NCI-H69 (cell line): ENCODE measurements at places on chromosomes 5 and 9.
A peak's percentile ranks its signal among the peaks of the same experiment; 100 is the strongest.

- no peak for DNase-seq
Measured at GRCh38 chr5:329121-329735, 7.7 kb downstream of the AHRR start.

DNA sequence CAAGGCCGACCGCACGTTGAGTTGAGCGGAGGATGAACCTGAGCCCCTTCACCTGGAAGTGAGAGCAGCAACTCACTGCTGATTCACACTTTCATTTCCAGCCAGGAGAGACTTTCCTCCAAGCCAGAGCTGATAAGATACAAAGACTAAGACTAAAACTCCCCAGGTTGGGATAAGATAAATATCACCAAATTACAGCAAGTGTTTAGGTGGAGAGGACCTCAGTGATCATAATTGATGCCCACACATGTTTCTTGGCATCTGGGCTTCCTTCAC lies 6.4 kb upstream of the NKD2 start:
- no peak for DNase-seq

DNA sequence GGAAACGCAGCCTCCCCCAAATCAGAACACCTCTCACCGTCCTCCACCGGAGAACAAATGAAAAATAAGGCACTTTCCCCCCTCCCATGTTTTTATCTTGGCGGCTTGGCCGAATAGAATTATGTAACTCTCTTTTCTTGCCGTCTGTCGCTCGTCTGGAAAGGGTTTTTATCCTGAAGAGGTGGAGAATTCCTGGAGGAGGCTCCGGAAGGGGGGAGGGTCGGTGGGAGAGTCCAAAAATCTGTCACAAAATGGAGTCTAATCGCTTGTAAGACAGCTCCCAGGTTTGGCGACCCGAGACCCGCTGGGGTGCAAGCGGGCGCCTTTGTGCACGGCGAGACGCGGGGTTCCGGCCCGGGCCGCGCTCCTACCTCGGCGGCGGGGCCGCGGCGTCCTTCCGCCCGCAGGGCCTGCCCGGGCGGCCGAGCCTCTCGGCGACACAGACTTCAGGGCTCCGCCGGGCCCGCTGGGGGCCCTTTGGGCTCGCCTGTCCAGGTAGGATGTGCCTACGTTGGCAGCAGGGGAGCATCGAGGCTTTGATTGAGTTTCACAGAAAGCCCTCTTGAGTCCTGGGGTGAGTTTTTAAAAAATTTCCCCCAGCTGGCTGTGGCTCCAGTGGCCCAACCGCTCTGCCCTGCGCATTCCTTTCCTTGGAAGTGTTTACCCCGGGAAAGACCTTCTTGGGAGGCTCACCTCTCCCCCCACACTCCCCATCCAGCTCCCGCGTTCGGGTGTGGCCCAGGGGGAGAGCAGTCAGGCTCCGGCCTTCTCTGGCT lies 5.0 kb downstream of the LMX1B start:
- DNase-seq = no peak

DNA sequence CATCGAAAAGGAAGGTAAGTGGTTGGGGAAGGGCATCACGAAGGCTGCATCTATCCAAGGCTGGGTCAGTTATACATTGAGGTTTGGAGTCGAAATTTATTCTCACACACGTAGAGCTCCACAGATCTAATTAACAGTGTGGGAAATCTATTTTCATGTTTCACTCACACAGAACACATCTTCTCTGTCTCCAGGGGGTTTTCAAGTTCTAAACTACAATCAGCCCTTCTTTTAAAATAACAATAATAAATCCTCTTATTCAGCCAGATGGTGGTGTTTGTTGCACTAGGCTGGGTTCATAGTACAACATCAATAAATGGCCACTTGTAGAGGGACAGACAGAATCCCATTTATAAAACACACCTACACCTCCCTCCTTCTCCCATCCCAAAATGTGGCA lies 174.5 kb upstream of the KLF9 start:
- no peak for DNase-seq

GRCh38 chr5:66234241-66234640 lies 90.1 kb downstream of the SREK1 start:
- no peak for DNase-seq

DNA sequence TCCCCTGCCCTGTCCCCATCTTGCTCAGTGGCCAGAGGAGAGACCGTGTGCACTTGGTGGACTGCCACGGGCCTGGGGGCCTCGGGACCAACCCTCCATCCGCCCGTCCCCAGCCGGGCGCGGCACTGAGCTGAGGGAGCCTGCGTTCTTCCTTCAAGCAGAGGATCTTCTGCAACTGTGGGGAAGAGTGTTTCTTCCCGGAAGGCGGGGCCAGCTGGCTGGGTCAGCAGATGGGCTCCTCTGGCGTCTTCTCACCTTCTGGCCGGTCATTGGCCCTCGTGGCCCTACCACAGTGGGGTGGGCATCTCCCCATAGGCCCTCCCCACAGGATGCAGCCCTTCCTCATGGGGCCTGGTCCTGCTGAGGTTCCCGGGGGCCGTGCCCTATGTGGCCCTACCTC lies 17.4 kb downstream of the RXRA start:
- no peak for DNase-seq

DNA sequence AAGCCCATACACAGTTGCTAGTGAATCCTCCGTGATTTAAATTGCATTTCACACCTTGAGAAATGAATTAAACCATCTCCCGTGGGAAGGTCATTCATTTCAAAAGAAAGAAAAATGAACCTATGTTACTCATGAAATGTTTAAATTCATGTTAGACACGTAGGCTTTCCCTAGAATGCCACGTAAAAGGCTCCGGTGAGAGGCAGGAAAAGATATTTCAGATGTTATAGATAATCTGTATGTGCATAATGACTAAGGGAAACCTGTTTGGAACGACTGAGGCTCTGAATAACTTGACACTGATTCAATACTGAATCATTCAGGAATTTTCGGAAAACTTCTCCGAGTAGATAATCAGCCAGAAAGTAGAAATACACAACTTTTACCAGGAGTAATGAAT lies 134.3 kb upstream of the ICE1 start:
- DNase-seq = no peak

- DNase-seq = no peak
Measured at GRCh38 chr5:135444881-135445280, 2.3 kb downstream of the DCANP1 start.

DNA sequence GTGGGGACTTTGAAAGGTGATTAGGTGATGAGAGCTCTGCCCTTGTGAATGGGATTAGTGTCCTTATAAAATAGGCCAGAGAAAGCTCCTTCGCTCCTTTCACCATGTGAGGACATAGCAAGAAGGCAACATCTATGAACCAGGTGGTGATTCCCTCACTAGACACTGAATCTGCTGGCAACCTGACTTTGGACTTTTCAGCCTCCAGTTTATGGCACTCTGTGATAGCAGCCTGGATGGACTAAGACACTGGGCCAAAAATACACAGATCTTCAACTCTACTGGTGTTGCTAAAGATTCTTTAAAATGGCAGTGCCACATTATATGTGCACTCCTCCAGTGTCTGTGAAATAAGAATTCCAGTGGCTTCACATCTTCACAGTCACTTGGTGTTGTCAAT lies 41.2 kb upstream of the COL15A1 start:
- DNase-seq = no peak

- DNase-seq = no peak
Measured at GRCh38 chr9:5269249-5269715, 35.2 kb downstream of the RLN2 start.

DNA sequence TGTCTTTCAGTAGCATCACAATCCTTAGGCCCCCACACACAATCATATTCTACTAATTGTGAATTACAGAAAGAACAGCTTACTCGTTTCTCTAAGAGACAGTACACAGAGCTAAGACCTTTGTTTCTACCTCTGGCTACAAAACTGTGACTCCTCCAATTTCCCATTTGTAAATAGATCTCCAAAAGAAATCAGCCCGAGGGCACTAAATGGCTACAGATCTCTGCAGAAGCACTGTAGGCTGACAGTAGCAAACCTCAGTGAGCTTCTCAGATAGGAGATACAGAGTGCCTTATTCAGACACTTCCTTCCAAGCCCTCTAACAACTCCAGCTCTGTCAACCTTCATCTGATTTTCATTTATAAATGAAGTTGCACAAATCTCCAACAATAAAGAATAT lies 51.0 kb downstream of the EFNA5 start:
- peak; percentile 97 for DNase-seq

GRCh38 chr5:6674886-6675285 lies 38.3 kb upstream of the TENT4A start:
- no peak for DNase-seq

- no peak for DNase-seq
Measured at GRCh38 chr5:133370036-133370831, 242.1 kb downstream of the FSTL4 start.

- DNase-seq = no peak
Measured at GRCh38 chr5:58930520-58930919, 347.6 kb downstream of the RAB3C start.

GRCh38 chr5:158126442-158127405 lies 267.8 kb upstream of the CLINT1 start:
- DNase-seq = peak; percentile 93

- DNase-seq = no peak
Measured at GRCh38 chr5:61808091-61808490, 476.0 kb downstream of the ZSWIM6 start.

DNA sequence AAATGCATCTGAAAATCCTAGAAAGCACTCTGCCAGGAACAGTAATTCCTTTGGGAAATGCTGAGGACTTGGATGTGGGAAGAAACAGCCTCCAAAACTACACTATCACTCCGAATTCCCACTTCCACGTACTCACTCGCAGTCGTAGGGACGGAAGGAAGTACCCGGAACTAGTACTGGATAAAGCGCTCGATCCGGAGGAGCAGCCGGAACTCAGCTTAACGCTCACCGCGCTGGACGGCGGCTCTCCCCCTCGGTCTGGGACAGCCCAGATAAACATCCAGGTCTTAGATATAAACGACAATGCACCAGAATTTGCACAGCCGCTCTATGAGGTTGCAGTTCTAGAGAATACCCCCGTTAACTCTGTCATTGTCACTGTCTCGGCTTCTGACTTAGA lies 786 bp downstream of the PCDHB3 start:
- no peak for DNase-seq

DNA sequence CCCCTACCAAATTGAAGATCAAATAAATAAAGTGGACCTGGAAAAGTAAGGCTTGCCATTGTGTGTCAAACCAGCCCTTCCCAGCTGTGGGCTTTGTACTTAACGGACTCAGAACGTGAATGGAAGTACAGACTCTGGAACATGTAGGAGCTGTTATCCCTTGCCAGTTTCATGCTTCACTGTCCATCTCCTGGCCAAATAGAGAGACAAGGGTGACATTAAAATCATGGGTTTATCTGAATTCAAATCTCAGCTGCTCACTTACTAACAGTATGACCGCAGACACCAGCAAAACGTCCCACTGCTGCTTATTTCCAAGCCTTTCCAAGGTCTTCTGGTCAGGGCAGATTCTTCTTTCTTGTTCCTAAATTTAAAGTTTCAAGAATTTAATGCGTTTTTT lies 52.2 kb downstream of the EXOSC2 start:
- peak; percentile 27 for DNase-seq

DNA sequence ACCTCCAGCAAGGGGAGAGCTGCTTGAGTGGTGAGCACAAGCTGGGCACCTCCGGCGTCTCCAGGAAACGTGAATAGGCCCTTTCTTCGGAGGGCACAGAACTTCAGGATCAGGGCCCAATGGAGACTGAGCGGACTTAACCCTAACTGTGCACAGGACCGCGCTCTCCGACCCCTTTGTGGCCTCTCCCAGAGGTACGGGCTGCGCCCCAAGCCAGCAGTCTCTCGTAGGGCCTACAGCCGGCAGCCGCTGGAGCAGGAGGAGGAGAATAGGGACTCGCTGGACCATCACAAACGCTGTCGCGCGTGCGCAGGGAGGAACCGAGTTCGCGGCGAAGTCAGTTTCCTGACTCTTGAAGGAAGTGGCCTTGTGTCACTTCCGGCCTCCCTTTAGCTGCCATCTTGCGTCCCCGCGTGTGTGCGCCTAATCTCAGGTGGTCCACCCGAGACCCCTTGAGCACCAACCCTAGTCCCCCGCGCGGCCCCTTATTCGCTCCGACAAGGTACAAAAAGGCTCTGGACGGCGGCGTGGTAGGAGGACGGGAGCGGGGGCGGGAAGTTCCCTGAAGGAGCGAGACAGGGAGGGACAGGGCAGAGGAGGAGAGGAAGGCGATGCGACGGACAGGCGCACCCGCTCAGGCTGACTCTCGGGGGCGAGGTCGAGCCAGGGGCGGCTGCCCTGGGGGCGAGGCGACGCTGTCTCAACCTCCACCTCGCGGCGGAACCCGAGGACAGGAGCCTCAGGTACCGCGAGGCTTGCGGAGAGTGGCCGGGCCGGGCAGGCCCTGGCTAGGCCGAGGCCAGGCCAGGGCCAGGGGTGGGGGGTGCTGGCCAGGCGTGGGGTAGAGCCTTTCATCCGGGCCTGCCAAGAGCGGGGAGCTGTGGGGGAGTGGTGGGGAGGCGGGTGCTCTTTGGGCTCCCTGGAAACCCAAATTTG lies at the start of gene BTF3:
TSS of gene BTF3 (plus strand) at position 386 of the 936 bp plus-strand sequence. CDS start at position 612, 226 bp downstream.
- peak; percentile 98 for DNase-seq

DNA sequence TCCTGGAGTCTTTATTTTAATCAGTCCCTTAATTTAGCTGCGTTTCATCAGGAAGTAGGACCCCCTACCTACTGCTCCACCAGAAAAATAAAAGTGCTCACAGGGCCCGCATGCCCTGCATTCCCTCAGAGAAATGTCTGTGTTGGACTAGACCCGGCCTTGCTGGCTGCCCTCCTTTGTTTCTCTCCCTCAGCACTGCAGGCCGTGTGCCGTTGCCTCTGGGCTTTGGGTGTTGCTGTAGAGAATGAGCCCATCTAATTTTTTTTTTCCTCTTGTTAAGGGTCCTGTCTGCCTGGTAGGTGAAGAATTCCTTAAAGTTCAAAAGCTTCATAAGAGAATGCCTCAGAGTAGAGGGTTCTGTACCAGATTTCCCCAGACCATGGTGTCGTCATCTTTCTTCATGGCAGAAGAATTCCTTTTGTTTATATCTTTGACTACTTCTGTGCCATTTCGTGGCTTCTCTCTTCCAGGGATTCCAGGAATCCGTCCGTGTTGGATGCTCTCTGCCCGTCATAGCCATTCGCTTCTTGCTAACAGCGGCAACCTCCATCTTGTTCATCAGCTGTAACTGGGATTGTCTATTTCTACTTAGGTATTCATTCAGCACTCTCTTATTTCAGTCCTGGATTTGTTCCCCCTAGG lies 49.8 kb upstream of the ANGPTL2 start:
- no peak for DNase-seq

GRCh38 chr9:115520646-115521045 lies 402.7 kb upstream of the TNC start:
- DNase-seq = no peak

- DNase-seq = peak; percentile 19
Measured at GRCh38 chr5:35908228-35908627, 30.2 kb downstream of the CAPSL start.

DNA sequence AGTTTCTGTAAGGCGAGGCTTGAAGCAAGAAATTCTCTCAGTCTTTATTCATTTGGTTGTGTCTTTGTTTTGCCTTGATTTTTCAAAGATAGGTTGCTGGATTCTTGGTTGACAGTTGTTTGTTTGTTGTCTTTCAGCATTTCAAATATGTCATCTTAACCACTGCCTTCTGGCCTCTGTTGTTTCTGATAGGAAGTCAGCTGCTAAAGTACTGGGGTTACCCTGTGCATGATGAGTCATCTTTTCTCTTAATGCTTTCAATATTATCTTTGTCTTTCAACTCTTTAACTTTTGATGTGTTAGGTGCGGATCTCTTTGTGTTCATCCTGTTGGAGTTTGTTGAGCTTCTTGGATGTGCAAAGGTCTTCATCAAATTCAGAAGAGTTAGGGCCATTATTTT lies 1571.3 kb downstream of the MAT2B start:
- no peak for DNase-seq
